ENCODE measurements at places on chromosomes 2 and 18.

DNA sequence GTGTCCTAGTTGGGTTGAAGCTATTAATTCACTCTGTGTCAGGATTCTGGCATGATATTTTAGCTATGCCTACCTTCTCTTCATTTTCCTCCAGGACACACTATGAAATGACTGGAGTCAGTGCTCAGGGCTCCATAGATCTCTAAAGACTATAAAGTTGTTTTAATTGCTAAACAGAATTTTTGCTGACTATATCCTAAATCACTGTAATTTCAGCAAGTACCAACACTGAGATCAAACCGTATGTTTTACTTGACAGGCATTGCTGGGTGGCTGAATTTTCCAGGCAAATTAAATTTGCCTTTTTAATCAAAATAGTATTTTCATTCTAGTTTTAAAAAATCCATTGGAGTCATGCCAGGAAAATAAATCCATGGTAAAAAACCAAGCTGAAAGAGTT, 138.1 kb downstream of the LRP1B start:
- no peak for DNase-seq

- DNase-seq, result no peak
These were observed 75.0 kb upstream of the SLC1A4 start for GRCh38 chr2:64914247-64914646.

- no peak for DNase-seq
These were observed 670.4 kb downstream of the ADCYAP1 start for GRCh38 chr18:1575084-1575483.

DNA sequence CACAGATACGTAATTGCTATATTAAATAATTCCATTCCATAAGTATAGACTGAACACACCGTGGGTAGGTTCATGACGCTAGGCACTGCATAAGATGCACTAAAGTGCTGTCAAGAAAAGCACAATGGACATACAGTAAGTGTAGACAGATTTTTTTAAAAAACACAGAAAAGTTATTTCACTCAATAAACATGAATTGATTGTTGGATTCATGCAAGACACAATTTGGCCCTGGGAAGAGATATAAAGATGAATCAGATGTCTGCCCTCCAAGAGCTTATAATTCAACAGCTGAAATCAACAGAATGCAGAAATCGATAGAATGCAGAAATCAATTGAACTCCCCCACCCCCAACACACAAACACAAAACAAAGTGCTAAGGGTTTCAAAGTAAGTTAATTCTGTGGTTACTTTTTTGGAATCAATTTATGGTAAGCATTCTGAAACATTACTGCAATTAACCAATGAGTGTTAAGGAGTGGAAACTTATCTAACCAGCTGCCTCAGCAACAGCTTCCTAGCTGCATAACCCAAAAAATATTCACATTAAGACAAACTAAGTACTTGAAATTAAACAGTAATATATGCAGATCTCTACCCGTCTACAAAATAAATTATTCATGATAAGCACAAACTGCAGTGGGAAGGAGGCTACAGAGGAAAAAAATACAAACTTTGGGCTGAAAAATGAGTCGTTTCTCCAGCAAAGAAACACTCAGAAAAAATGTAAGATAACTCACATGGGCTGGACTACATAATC, 1.6 kb downstream of the NBAS start:
- DNase-seq, result no peak

DNA sequence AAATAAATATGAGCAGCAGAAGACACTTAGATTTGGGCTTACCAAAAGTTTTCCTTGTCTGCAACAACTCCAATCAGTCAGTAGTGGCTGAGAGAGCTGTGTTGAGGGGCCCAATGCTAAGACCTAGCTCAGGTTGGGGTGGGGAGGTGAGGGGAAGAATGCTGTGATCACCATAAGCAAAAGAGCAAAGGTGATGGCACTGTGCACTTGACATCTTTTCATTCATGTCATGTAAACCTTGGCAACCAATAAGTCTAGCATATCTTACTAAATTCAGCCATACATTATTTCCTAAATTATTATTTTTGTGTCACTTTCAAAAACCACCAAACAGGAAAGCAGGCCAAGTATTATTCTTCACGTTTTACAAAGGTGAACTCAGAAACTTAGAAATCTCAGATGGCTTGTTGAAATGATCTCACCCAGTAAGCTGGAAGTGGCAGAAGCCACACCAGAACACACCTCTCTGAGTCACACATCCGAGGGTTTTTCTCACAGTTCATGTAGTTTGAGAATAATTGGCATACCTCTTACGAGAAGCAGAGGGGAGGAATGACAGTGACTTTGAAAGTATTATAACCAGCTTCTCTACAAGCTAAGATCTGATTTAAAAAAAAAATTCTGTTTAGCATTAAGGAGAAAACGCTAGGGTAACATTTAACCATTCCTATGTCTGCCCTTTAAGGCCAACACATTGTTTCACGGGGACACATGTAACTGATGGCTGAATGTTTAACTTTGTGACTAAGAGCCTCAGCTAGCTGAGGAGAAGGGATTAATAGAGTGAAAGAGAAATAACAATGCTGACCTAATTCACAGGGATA, 43.3 kb upstream of the SETBP1 start:
- peak; percentile 17 for DNase-seq

GRCh38 chr2:177393824-177394593, 1.4 kb downstream of the AGPS start:
- DNase-seq, result no peak

DNA sequence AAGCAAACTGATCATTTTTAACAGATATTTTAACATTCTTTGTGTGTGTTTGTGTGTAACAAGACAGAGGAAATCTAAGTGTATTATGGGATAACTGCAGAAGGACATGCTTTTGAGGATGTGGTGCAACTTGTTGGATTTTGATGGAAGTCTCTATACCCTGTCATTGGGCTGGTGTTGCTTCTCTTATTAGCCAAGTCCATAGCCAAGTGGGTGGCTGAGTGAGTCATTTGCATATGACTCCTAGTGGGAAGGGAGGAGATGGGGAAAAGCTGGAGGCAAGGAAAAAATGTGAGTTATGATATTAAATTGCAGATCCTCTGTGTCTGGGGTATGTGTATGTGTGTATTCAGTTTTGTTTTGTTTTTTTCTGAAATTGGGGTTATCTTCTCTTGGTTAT, 879.9 kb downstream of the DCC start:
- no peak for DNase-seq

GRCh38 chr2:137302957-137303356, 537.6 kb downstream of the THSD7B start:
- no peak for DNase-seq

DNA sequence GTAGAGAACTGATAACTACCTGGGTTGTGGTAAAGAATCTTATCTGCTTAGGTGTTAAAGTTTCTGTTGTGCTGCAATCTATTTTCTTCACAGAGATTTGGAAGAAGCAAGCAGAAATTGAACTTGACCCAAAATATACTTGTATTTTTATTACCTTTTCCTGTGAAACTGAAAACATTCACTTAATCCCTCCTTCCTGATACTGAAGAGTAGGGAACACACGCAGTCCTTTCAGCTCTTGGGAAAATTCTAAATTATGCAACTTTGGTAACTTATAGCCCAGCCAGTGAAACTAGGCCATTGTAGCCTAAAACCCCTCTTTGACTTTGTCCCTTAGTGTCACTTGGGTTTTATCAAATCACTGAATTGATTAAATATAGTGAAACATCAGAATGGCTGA, 128.4 kb upstream of the MEIS1 start:
- DNase-seq, result no peak

GRCh38 chr18:63142594-63143225, 176.9 kb downstream of the BCL2 start:
- no peak for DNase-seq

DNA sequence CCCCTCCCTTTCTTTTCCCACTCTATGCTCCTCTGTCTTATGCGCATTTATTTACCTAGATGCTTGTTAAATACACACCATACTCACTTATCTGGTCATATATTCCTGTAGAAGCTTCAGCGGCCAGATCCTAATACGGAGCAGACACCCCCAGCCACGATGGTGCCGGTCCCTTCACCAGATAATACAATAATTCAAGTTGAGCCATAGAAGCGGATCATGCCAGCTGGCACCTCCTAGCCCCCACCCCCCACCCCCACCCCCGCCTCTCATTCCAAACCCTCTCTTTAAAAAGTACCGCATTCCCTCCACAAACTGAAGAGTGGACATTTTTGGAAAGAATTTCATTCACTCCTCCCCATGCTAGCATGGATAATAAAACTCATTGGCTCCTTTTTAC, 95.2 kb downstream of the BIN1 start:
- no peak for DNase-seq

DNA sequence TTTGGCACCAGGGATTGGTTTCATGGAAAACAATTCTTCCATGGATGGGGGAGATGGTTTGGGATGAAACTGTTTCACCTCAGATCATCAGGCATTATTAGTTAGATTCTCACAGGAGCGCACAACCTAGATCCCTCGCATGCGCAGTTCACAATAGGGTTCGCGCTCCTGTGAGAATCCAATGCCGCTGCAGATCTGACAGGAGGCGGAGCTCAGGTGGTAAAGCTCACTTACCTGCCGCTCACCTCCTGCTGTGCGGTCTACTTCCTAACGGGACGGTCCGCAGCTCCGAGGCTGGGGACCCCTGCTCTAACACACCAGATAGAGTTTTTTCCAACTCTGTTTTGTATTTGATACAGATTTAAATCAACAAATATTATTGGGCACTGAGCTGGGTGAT, 286.5 kb downstream of the MTX2 start:
- DNase-seq, result no peak

- no peak for DNase-seq
These were observed 51.2 kb downstream of the MAP3K20 start for GRCh38 chr2:173126819-173127218.

Data from NCI-H226 (cell line).